ENCODE measurements at places on chromosomes 16 and 17. TPM values are rescaled to one million over a fixed set of nuclear protein-coding genes. Genes with fewer than 3 reads are reported as not detected.

DNA sequence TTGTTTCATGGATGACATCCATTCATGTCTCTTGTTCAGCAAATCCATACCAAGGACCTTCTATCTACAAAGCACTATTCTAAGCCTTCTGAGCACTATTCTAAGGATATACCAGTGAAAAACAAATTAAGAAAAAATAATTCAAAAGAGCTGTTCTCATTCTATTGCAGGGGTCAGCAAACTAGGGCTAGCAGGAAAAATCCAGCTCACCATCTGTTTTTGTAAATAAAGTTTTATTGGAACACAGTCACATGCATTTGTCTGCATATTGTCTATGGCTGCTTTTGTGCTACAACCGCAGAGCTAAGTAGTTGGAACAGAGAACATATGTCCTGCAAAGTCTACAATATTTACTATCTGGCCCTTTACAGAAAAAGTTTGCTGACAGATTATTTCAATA lies 222.7 kb upstream of the DYNLRB2 start:
- no peak for DNase-seq

GRCh38 chr16:8920645-8921346 lies 38.6 kb downstream of the LITAFD start:
- DNase-seq = no peak

DNA sequence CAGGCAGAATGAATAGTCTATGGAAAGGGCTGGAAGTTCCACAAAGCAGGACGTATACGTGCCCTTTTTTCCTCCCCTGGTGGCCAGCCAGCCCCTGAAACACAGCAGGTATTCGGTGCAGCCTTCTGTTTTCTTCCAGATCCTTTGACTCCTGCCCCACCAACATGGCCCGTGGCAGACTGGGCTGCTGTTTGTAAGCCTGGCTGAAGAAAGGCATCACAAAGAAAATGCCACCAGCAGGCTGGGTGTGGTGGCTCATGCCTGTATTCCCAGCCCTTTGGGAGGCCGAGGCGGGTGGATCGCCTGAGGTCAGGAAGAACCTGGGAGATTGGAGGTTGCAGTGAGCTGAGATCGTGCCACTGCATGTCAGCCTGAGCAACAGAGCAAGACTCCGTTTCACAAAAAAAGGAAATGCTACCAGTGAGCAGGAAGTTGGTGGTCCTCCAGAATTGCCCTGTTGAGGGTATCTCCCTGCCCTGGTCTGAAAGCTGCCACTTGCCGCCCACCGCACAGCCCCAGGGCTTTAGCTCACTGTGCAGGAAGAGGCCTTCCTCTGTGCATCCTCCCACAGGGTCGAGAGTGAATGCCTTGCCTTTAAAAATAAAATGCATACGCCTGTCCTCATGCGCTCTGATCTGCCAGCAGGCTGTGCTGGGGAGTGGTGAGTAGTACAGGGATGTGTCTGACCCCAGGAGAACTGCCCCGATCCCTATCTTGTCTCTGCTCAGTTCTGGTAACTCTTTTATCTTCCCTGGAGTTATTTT lies 587.7 kb downstream of the MAF start:
- no peak for DNase-seq

DNA sequence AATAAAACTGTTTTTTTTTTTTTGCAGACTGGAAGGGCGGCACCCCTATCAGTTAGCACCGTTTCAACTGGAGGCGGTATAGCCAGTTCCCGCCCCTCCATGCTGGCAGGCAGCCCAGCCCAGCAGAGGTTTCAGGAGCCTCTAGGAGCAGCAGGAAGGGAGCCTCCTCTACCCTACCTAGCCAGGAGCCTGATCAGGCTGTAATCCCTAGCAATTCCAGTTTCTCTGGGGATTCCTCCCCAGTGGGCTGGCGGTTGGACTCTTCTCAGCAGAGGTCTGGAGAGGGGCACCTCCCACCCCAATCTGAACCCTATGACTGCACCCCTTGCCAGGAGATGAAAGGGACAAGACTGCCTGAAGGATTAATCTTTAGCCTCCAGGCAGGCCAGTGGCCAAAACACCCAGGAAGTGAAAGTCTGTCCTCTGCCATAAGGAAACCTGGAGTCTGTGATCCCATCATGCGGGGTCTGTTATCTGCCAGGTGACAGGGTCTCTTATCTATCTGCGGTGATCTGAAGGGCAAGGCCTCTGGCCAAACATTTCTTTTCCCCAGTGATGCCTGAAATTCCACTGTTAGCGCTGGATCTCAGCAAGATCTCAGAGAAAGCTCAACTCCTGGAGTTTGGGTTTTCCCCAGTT lies 4.9 kb upstream of the CDH1 start:
- DNase-seq = no peak

DNA sequence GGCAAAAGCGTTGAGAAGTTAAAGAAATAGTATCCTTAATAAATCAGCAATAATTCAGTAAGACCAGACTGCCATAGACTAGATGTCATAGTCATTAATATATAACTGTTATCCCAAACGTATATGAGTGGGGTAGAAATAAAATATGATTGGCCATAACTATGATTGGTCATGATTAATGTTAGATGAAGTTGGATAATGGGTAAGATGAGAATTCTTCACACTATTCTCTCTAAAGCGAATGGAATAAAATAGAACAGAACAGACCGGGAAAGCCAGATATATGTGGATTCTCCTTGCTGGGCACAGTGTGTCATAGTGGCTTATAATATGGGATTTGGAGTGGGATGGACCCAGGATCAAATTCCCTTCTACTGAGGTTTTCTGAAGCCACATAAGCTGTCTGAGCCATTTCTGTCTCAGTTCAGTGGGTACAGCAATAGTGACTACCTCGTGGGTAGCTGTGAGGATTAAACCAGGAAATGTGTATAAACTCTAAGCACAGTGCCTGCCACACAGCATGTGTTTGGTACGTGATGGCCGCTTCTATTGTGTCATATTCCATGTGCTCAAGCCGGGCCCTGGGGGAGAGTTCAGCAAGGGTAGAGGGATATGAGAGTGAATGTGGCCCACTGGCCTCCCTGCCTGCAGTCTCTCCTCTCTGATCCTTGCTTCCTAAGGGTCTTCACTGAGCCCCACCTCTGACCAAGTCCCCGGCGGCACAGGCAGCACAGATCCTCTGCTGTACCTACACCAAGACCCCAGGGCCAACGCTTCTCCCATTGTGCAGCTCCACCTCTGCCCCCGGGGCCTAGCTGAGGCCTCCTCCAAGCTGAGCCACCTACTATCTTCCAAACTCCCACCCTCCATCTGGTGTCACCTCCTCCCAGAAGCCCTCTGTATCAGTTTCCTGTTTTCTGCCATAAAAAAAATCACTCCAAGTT lies 3.7 kb downstream of the CETP start:
- no peak for DNase-seq

GRCh38 chr17:4485676-4486646 lies 12.7 kb upstream of the SPNS2 start:
- DNase-seq = no peak

DNA sequence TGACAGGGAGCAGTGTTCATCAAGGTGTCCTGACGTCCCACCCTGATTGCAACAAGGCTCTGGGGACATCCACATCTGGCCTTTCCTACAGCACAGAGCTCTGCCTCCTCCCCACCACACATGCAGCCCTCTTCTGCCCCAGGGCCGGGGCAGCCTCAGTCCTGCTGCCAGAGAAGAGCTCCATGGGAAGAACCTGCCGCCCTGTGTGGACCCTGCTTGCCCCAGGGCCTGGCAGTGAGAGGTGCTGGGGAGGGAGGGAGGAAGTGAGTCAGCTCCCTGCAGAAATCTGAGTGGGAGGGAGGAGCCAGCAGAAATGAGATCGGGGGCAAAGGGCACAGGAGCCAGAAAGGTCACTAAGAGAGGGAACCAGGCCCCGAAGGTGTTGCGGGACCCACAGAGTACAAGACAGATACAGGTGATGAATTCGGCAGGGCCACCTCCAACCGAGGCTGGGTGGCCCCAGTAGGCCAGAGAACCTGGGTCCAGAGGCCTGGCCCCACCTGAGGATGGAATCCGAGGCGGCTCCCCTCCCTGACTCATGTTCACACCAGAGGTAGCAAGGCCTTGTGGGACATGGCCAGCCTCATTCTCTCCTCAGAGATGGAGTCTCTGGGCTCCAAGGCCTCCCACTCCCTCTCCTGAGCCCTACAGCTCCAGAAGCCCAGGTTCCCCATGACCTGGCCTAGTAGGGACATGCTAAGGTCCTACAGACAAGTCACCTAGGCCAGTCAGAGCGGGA lies 24.8 kb downstream of the MYO18A start:
- no peak for DNase-seq

DNA sequence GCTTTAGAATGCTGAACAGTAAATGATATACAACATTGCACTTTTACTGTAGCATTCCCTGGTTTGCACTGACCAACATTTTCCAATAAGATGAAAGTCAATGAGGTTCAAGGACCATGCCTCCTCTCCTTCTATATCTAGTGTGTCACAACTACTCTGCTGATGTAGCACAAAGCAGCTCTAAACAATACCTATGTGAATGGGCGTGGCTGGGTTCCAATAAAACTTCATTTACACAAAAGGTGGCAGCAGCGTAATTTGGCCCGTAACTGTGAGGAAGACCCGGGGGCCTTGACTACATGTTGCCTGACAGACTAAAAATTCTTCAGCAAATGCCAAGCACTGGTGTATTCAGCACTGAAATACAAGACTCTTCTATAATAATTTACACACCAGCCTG lies 6.5 kb downstream of the SRP68 start:
- no peak for DNase-seq

Gene GFAP
- 2.1 TPM for polyA plus RNA-seq

Gene TMEM92
- not detected for polyA plus RNA-seq

- no peak for DNase-seq
Measured at GRCh38 chr17:77729587-77729986, 228.9 kb upstream of the TNRC6C start.

DNA sequence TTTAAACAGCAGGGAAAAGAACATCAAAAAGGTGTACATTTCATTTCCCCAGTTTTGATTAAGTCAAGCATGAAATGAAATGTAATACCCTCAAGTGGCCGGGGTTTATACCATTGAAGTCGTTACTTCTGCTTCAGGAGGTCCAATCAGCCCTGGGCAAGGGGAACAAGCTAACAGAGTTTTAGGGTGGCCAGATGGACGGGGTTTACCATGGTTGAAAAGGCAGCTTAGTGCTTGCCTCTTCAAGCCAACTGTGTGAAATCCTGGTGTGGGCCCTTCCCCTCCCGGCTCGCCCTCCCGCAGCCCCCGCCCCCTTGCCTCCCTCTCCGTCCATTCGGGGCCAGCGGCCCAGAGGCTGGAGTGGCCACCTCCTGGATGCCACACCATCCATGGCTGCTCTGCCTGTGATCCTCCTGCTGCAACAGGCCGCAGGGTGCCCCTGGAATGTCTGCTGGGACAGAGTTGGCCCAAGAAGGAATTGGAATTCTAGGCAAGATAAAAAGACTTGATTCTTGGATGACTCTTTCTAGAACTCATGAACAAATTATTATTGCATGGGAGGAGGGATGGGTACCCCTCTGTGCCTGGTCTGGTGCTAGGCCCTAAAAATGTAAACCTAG lies 296.2 kb upstream of the IRX3 start:
- no peak for DNase-seq

Gene MYH2
- not detected for polyA plus RNA-seq

DNA sequence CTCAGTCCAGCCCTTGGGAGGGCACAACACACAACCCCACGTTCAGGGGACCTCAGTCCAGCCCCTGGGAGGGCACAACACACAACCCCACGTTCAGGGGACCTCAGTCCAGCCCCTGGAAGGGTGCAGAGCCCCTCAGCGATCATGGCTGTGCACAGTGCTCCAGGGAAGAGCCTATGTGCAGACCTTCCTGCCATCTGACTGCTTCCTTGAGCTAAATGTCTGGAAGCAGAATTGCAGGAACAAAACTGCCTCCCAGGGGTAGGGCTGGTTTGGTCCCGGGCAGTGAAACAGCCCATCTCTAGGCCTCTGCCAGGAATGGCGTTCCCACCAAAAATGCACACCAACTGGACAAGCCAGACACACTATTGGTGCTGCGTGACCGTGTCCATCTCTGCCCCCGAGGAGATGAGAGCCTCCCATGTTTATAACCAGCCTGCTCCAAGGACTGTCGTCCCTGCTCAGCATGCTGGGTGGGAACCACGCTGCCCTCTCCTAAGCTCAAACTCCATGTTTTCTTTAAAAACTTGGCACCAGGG lies 44.0 kb downstream of the ZNF276 start:
- DNase-seq = no peak

DNA sequence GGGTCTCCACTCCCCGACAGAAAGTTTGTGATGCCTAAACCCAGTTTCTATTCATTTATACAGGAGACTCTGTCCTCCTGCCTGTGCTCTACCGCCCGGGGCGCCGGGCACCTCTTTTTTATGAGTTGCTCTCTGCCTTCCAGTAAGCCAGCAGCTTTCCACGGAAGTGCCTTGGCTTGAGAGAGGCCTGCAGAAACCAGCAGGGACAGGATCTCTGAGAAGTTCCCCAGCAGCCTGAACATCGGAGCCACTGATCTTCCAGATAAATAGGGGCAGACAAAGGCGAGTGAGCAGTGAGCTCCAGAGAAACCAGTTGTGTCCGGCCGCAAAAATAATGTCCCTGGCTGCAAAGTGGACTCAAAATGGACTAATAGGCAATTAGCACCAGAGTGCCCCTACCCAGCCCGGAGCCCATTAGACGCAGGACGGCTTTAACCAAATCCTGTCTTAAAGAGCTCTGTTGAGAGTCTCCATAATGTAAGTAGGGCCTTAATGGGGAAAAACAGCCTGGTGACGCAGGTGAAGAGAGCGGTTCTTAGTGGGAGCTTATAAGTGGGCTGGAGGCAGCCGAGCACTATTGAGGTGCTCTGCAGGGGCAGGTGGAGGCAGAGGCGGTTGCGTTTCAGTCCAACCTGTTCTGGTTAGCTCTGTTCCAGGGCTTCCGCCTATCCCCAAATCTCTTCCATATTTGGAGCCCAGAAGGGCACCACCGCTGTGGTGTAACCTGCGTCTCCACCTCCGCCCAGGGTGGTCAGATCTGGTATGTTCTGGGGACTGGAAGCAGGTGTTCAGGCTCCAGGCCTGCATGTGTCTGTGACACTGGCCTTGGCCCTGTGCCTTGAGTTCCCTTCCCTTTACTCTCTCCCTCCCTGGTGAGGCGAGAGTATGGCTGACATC lies 74.1 kb downstream of the NT5M start:
- no peak for DNase-seq

Gene ATAD5
- 0.14 TPM for polyA plus RNA-seq

- no peak for DNase-seq
Measured at GRCh38 chr16:86495357-86495701, 15.0 kb upstream of the FOXF1 start.

DNA sequence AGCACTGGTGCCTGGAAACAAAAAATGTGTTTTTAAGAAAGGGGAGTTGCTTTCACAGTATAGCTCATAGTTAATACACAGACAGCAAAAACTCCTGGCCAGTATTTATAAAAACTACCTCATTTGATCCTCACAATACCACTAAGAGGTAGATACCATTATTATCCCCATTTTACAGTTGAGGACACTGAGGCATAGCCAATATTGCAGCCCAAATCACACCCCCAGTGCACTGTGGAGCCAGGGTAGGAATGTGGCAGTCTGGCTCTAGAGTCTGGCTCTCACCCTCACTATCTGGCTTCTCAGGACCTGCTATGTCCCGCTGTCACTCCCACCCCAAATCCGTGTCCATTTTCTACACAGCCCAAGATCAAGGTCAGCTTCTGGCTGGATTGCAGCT lies 2.6 kb downstream of the ARHGAP23 start:
- no peak for DNase-seq
